ENCODE measurements at places on chromosomes 6 and 20. TPM values are rescaled to one million over a fixed set of nuclear protein-coding genes. Genes with fewer than 3 reads are reported as not detected.

The MAD2L1BP gene
- total RNA-seq = 11.9 TPM

- DNase-seq = no peak
These were observed 17.8 kb upstream of the MLIP start for GRCh38 chr6:54093326-54093948.

DNA sequence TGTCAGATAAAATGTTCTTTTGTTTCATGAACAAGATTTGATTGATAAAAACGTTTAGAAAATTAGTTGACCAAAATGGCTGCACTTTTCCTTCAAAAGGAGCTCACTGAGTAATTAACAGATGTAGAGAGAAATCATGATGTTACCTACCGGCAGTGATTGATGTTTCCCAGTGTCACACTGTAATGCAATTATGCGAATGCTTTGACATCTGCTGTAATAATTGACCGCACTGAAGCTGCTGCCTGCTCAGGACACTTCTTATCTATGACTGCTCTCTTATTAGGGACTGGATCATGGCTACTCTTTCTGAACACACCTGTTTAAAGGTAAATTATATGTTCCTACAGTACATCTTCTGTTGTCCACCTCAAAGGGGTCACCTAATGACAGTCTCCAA, 94.6 kb downstream of the GPR63 start:
- DNase-seq = no peak

- no peak for DNase-seq
These were observed 79.2 kb upstream of the PHACTR2 start for GRCh38 chr6:143598466-143599080.

The PREX1 gene
- total RNA-seq = 55.3 TPM

DNA sequence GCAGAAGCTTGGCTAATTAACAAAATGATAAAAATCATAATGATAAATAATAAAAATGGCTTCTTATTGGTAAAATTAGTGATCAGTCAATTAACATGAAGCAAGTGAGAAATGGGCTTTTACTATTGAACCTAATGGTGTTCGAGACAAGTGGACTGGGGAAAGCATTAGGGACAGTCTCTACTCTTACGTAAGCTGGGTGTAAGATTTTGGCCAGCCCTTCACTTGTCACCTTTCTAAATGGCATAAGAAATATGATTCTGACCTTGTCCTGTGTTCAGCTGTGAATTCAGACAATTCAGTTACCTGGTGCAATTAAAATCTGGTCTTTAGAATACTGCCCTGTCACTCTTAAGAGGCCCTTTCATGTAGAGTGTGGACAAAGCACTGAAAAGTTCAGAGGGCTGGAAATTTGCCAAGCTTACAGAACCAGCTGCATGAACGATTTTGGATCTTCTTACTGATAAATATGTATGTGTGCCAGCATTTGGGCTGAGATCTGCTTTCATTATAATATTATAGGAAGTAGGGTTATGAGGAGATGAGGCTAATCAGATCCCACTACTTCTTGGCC, 115.9 kb downstream of the QRSL1 start:
- DNase-seq = no peak

The CFB gene
- 2.2 TPM for total RNA-seq

The SPATA25 gene
- total RNA-seq = 2.5 TPM

DNA sequence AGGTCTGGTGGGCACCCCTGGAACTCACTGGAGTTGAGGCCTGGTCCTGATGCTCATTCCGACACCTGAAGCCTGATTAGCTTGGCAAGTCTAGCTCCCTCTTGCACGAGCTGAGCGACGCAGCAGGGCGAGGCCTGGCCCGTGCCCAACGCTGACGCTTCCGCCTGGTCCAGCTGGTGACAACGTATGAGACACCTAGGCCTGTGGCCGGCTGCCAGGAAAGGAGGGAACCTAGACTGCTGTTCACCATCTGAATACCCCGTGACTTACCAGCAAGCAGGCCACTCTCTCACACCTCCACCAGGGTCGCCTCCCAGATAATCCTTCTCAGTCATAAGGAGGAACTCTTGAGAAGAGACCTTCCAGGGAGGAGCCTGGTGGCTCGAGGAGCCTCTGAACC, 24.5 kb downstream of the YTHDF1 start:
- peak; percentile 65 for DNase-seq

DNA sequence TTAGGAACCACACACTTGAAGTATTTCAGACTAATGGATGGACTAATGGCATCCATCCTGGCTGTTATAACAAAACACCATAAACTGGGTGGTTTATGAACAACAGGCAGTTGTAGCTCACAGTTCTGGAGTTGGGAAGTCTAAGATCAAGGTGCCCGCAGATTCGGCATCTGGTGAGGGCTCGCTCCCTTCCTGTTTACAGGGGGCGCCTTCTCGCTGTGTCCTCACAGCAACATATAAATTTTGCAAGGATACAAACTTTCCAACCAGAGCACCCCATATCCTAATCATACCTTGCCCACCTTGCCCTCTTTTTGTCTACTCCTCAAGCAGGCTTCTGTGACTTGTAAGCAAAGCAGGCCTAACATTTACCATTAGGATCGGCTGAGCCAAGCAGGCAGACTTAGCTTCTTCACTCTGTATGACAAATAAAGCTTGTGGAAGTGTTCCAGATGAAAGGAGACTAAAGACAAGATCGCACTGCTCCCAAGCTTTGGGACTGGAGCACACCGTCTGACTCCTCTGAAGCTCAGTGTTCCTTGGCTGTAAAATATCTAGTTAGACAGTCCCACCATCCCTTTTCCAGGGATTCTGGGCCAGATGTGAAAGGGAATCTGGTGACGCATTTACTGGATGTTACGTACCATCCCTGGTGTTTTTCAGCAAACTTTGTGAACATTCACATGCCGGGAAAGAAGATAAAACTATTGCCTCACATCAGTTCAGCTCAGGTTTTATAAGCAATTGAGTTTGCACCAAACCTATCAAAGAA, 34.9 kb downstream of the GFOD1 start:
- DNase-seq = no peak

DNA sequence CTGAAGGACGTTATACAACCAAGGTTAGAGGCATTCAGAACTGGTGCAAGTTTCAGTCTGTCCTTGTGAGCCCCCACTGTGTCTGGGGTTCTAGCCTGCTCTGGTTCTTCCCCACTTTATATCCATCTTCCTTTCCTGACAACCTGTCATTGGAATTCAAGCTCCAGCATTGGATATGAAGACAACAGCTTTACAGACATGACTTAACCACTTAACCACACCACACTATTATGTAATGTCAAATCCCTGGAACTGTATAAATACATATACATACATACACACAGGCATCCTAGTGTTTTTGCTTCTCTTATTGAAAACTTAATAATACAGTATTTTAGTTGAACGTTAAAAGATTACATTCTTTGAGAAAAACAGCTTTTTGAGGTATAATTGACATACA, 217.9 kb upstream of the SGK1 start:
- no peak for DNase-seq

- DNase-seq = no peak
These were observed 41.9 kb downstream of the GJA10 start for GRCh38 chr6:89936177-89936576.

The FAM217B gene
- total RNA-seq = 10.1 TPM

GRCh38 chr6:101302593-101302992, 90.9 kb upstream of the GRIK2 start:
- no peak for DNase-seq

DNA sequence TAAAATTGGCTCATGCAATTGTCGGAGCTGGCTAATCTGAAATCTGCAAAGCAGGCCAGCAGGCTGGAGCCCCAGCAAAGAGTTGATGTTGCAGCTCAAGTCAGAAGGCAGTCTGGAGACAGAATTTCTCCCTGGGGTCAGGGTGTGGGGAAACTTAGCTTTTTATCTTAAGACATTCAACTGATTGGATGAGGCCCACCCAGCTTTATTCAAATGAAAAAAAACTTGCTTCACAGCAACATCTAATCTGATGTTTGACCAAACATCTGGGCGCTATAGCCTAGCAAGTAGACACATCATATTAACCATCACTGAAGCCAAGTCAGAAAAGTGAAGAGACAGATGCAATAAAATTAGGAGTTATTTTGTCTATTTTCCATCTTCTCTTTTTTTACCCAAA, 108.8 kb upstream of the CCDC28A start:
- DNase-seq = no peak

- DNase-seq = no peak
These were observed 100.3 kb downstream of the EDN3 start for GRCh38 chr20:59400708-59401107.

GRCh38 chr6:87241304-87241703, 81.1 kb upstream of the SMIM8 start:
- DNase-seq = no peak

GRCh38 chr6:101539510-101540245, 146.2 kb downstream of the GRIK2 start:
- no peak for DNase-seq

- no peak for DNase-seq
These were observed 79.1 kb downstream of the LRRC1 start for GRCh38 chr6:53873922-53874321.

The SLC18B1 gene
- total RNA-seq = 18.2 TPM

DNA sequence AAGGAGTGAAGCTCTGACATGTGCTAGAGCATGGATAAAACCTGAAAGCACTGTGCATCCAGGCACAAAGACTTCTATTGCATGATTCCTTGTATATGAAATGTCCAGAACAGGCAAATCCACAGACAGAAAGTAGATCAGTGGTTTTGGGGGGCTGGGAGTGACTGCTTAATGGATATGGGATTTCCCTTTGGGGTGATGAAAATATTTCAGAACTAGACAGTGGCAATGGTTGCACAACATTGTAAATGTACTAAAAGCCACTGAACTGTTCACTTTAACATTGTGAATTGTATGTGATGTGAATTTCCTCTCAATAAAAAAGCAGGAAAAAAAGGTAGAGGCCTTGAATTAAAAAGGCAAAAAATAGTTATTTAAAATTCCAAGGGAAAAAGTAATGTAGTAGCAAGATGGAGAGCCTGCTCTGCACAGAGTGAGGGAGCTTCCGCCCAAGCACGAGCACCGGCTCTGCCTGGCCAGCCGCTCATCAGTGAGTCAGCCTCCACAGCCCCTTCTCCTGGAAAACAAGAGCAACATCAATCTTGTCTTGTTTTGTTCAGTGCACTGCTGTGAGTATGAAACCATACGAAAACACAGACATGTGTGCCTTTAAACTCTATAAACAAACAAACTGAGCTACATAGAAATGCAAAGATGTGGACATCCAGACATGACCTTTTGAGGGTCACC, 74.6 kb upstream of the THBS2 start:
- DNase-seq = no peak

DNA sequence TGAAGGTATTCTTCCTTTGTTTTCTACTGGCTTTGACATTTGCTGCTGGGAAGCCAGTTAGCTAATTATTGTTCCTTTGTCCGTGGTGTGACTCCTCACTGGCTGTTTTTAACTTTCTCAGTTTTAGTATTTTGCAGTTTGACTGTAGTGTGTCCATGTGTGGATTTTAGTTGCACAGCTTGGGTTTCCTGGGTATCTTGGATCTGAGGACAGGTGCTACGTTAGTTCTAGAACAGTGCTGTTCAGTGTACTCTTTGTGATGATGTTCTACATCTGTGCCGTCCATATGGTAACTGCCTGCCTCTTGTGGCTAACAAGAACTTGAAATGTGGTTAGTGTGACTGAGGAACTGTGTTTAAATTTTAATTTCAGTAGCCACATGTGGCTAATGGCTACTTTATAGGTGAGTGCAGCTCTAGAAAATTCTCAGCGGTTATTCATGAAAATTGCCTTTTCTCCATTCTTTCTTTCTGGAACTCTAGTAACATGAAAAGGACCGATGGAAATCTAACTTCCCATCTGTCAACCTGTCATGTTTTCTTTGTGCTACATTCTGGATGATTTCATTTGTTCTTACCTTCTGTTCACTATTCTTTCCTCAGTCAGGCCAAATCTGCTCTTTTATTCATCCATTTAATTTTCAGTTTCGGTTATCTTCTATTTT, 7.4 kb downstream of the SNX9 start:
- DNase-seq = peak; percentile 22

All from cerebellum (tissue), 4 donors.